CD8-positive, alpha-beta memory T cell (primary cell): ENCODE measurements at places on chromosomes 1 and 21. TPM values are rescaled to one million over a fixed set of nuclear protein-coding genes. Genes with fewer than 3 reads are reported as not detected.

DNA sequence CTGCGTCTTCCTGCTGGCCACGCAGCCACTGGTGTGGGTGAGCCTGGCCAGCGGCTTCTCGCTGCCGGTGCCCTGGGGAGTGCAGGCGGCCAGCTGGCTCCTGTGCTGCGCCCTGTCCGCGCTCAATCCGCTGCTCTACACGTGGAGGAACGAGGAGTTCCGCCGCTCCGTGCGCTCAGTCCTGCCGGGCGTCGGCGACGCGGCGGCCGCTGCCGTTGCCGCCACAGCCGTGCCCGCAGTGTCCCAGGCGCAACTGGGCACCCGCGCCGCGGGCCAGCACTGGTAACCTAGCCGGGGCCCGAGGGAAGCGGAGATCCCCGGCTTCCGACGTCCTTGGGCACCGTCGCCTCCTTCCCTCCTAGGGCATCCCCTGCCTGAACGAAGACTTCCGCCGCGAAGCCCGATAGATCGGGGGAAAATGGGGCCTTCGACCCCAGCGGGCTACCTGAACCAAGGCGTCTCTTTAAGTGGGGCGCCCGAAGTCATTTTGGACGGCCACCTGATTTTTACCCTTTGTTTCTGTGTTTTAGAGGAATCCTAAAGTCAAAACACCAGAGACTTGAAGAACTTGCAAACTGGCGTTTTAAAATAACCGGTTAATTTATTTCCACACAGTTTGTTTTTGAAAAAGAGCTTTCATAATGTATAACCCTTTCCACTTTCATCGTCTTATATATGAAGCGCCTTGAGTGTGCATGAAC, 2.0 kb downstream of the GPR88 start:
- H3K27me3 ChIP-seq = peaks cover 15% of the 10 kb centered on the region
- H3K4me1 ChIP-seq = peaks cover 8% of the 10 kb centered on the region
- no peak overlapping the region for H3K4me3 ChIP-seq
- H3K27ac ChIP-seq = no peak overlapping the region

- no peaks in the 10 kb centered on the region for H3K27me3 ChIP-seq
- peaks cover 15% of the 10 kb centered on the region for H3K4me1 ChIP-seq
- no peak for DNase-seq
- no peak overlapping the region for H3K27ac ChIP-seq
Observed at GRCh38 chr1:116128664-116129063, 17.5 kb downstream of the MAB21L3 start.

DNA sequence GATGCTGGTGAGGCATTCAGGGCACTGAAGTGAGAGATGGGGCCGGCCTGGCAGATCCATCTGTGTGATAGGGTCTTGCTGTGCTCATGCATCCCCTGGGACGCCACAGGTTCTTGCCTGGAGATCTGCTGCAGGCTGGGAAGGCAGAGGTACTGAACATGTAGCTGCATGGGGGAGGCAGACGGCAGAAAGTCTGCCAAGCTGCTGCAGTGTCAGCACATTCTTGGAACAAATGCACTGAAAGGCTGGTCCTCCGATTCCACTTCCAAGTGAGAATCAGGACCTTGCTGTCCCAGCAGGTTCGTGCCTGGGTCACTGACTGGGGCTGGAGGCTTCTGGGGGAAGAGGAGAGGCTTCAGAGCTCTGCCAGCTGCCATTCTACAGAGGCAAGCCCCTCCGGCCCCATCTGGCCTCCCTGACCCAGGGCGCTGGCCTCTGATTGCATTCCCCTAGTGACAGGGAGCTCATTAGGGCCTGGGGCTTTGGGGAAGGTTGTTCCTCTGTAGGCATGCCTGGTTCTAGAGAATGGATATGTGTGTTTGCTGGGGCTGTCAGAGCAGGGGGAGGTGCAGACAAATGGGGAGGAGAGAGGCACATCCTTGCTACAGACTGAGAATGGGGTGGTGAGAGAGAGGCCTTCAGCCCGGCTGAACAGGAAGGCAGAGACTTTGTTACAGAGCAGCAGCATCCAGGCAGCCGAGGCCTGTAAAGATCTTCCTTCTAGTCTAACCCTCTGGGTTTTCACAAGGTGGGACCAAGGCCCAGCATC, 174.0 kb downstream of the TRABD2B start:
- H3K4me3 ChIP-seq = no peak overlapping the region
- H3K36me3 ChIP-seq = no peaks in the 10 kb centered on the region
- H3K27ac ChIP-seq = no peak overlapping the region
- H3K27me3 ChIP-seq = no peaks in the 10 kb centered on the region
- H3K4me1 ChIP-seq = no peaks in the 10 kb centered on the region

DNA sequence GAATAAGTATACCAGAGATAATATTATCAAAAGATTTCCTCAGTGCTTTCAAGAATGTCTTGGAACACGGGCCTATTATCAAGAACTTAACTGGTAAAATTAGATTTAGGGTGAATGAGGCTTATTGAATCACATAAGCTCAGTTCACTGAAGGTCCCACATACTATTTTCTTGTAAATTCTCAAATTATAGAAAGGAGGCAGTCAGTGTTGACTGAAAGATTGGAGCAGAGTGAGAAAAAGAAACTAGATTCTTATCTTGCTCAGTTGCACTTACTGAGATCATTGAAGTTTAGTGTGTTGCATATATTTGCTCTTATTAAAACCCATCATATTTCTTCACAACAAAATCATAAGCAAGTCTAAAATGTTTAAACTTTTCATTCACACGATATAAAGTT, 3.9 kb upstream of the RGS1 start:
- no peak overlapping the region for H3K27ac ChIP-seq
- no peaks in the 10 kb centered on the region for H3K27me3 ChIP-seq
- no peaks in the 10 kb centered on the region for H3K36me3 ChIP-seq

- H3K27ac ChIP-seq = no peak overlapping the region
- H3K36me3 ChIP-seq = no peaks in the 10 kb centered on the region
- H3K27me3 ChIP-seq = no peaks in the 10 kb centered on the region
- no peak overlapping the region for H3K4me3 ChIP-seq
- no peaks in the 10 kb centered on the region for H3K4me1 ChIP-seq
Observed at GRCh38 chr1:81020506-81020905, 780.2 kb upstream of the ADGRL2 start.

- H3K27ac ChIP-seq = no peak overlapping the region
- no peak overlapping the region for H3K4me3 ChIP-seq
- no peaks in the 10 kb centered on the region for H3K36me3 ChIP-seq
- H3K27me3 ChIP-seq = no peaks in the 10 kb centered on the region
- DNase-seq = no peak
Observed at GRCh38 chr1:164602480-164603093, 43.6 kb downstream of the PBX1 start.

DNA sequence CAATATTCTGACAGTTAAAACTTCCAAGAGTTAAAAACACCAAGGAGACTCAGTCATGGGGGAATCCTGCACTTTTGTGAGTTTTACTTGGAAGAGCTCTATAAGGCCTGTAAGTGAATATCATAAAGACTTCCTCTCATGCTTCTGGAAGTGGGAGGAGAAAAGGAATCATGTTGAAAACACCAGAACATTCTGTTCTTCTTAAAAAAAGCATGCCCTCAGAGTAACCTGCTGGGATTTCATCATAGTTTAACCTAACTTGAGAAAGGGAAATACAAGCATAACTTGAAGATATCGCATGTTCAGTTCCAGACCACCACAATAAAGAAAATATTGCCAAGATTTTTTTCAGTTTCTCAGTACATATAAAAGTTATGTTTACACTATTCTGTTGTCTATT, 51.9 kb downstream of the COL11A1 start:
- DNase-seq = no peak
- no peak overlapping the region for H3K27ac ChIP-seq
- H3K27me3 ChIP-seq = no peaks in the 10 kb centered on the region
- H3K4me1 ChIP-seq = no peaks in the 10 kb centered on the region
- H3K36me3 ChIP-seq = no peaks in the 10 kb centered on the region
- no peak overlapping the region for H3K4me3 ChIP-seq

- H3K36me3 ChIP-seq = no peaks in the 10 kb centered on the region
- no peaks in the 10 kb centered on the region for H3K4me1 ChIP-seq
- no peak overlapping the region for H3K27ac ChIP-seq
- H3K4me3 ChIP-seq = no peak overlapping the region
- no peak for DNase-seq
Observed at GRCh38 chr21:27406300-27407009, 439.6 kb upstream of the ADAMTS5 start.

- peaks cover 10% of the 10 kb centered on the region for H3K27me3 ChIP-seq
- H3K4me3 ChIP-seq = no peak overlapping the region
- H3K27ac ChIP-seq = no peak overlapping the region
- no peak for DNase-seq
- H3K36me3 ChIP-seq = no peaks in the 10 kb centered on the region
Observed at GRCh38 chr1:26154750-26155149, 4.1 kb upstream of the FAM110D start.

DNA sequence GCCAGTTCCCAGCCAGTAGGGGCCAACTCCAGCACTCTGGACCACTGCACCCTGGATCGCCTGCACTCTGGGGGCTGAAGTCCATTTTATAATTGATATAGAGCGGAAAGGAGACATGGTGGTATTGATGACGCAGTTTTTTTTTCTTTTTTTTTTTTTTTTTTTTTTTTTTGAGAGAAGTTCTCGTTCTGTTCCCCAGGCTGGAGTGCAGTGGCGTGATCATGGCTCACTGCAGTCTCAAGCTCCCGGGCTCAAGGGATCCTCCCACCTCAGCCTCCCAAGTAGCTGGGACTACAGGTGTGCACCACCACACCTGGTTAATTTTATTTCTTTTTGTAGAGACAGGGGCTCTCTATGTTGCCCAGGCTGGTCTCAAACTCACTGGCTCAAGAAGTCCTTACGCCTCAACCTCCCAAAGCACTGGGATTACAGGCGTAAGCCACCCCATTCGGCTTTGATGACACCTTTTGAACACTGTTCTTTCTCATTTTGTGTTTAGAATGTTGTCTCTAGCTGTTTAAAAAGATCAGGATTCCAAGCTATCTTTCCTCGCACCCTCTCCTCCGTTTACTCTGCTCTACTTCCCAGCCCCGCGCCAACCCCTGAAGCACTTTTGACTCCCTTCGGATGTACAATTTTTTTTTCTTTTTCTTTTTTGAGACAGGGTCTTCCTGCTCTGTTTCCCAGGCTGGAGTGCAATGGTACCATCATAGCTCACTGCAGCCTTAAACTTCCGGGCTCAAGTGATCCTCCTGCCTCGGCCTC, 960 bp downstream of the MX2 start:
- no peaks in the 10 kb centered on the region for H3K27me3 ChIP-seq
- peaks cover 42% of the 10 kb centered on the region for H3K4me1 ChIP-seq
- DNase-seq = no peak

DNA sequence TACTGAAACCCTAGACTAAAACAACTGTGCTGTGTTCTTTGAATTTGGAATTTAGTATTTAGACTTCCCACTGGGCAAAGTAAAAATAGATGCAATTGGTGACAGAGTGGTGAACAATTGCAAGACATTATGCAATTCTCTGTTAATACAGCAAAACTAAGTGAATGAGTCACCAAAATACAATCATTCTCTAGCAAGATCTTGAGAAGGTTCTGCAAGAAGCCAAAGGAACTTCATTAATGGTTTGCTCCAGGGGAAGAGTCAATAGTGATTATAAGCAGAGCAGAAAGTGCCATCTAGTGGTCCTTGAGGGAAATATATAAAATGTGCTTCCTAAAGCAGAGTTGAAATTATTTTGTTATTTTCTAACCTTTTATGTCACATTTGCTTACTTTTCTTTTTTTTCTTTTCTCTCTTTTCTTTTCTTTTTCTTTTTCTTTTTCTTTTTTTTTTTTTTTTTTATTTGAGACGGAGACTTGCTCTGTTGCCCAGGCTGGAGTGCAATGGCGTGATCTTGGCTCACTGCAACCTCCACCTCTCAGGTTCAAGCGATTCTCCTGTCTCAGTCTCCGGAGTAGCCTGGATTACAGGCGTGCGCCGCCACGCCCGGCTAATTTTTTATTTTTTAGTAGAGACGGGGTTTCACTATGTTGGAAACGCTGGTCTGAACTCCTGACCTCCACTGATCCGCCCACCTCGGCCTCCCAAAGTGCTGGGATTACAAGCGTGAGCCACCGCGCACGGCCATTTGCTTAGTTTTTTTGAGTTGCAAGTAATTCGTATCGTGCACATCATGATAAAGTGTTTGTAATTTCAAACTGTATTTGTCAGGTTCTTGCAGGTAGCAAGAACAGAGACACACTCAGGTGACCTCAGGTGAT, 99.2 kb downstream of the CTH start:
- DNase-seq = no peak
- no peaks in the 10 kb centered on the region for H3K4me1 ChIP-seq
- no peak overlapping the region for H3K27ac ChIP-seq
- H3K4me3 ChIP-seq = no peak overlapping the region
- no peaks in the 10 kb centered on the region for H3K36me3 ChIP-seq

DNA sequence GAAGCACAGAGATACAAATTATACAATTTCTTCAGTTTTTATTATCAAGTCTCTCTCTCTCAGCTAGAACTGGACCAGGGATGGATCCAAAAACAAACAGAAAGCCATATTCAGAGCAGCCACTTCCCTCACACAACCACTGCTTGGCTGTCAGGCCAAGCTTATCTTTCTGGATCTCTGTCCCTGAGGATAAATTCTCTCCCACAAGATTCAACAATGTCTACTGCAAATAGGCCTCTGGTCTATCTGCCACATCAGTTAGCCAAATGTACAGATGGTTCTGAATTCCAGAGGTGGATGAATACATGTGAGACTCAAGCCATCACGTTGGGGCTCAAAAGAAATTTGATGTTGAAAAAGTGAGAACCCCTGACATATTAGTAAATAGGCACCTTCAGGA, 350.9 kb downstream of the LTN1 start:
- H3K27ac ChIP-seq = no peak overlapping the region
- no peaks in the 10 kb centered on the region for H3K36me3 ChIP-seq
- no peak overlapping the region for H3K4me3 ChIP-seq
- H3K27me3 ChIP-seq = no peaks in the 10 kb centered on the region
- H3K4me1 ChIP-seq = no peaks in the 10 kb centered on the region
- no peak for DNase-seq

DNA sequence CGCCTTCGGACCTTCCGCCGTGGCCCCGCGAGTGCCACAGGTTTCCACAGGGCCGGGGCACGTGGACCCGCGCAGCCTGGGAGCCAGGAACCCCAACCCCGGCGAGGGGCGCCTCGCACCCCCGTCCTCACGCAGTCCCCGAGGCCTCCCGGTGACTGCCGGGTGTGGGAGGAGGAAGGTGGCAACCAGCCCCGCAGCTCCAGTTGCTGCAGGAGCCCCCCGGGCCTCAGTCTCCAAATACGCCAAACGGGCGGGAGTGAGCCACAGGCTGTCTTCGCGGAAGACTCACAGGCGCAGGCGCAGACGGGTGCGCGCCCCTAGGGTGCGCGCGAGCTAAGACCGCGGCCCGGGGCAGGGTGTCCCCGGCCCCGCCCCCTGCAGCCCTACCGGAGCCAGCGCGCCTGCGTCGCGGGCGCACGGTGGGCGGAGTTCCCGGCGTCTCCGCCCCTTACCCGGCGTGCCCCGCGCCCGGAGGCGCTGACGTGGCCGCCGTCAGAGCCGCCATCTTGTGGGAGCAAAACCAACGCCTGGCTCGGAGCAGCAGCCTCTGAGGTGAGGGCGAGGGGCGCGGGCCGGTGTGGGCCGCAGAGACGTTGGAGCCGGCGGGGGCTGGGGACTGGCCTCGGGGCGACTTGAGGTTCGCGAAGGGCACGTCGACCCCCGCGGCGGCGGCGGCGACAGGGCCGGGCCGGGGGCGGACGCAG, at the start of gene ARF1:
Gene ARF1 (plus strand): TSS at position 495 of the 704 bp plus-strand sequence. CDS start 14,407 bp downstream, outside the sequence.
- DNase-seq = peak; percentile 97
- H3K4me3 ChIP-seq = peak within 1 kb of the TSS; percentile 94
- peaks cover 46% of the 10 kb centered on the region for H3K4me1 ChIP-seq
- H3K27me3 ChIP-seq = no peaks in the 10 kb centered on the region

Gene PDC
- total RNA-seq = not detected

Gene PEAR1
- total RNA-seq = not detected

Gene TMEM240
- total RNA-seq = 0.33 TPM

Gene TMEM200B
- 0.31 TPM for total RNA-seq

Gene DAB1
- total RNA-seq = 0.09 TPM

Gene LIPI
- total RNA-seq = not detected

Gene UCK2
- total RNA-seq = 97.4 TPM
